ENCODE measurements at places on chromosomes 4 and X.

DNA sequence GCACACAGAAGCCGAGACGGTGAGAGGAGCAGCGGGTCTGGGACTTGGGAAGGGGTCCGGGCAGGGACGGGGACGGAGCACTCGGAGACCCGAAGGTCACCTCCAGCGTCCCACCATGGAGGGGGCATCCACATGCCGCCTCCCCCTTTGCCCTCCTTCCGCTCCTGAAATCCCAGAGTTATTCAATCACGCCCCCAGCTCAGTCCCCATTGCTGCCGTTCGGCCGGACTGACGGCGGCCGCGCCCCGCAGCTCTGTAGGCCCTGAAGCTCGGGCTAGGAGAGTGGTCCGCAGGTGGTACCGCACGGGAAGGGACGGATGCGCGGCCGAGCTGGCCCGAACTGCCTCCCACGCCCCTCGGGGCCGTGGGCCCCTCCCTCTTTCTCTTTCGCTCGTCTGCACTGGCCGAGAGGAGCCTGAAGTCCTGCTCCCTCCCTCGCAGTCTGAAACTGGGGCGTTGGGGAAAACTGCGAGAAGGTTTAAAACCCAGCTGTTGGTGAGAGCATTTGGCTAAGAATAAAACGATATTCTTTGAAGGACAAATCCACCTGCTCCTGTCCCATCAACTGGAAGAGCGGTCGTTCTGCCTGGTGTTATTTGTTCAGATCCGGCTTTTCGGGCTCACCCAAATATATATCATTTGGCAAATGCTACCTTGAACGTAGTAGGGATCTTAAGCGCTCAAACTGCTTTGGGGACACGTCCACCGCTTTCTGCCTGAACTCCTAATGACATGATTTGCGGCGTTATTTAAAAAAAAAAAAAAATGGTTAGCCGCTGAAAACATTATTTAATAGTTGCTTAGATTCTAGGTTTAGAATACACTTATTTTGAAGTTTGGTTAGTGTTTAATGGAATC, 719 bp downstream of the USO1 start:
- peak; percentile 12 for DNase-seq

DNA sequence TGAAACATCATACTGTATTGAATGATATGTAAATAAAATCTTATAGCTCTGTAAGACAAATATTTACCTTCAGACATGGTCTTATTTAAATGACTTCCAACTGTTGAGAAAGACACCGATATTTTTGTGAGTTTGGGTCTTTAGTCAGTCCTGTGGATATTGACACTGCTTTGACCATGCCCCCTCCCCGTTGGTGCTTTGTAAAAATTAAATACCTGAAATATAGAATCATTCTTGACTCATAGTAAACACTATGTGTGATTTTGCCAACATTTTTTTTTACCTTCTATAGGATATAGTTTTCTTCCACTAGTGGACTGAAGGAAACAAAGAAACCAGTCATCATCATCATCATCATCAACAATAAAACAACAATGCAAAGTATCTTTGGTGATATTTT, 114.3 kb upstream of the HS3ST1 start:
- no peak for DNase-seq

- no peak for DNase-seq
Measured at GRCh38 chr4:151797131-151797530, 36.3 kb upstream of the GATB start.

DNA sequence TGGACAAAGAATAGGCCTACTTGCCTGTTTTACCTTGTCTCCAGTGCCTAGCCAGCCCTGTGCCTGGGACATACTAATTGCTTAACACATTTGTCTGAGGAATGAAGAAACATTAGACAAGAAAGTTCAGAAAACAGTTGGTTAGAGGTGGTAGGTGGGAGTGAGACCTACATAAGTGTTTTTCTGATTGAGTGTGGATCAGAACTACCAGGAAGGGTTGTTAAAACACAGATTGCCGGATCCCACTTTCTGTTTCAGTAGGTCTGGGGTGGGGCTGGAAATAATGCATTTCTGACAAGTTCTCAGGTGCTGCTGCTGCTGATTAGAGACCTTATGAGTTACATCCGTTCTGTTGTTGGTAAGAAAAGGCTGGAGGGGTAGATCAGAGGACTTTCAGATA, 5.7 kb upstream of the JADE1 start:
- no peak for DNase-seq

DNA sequence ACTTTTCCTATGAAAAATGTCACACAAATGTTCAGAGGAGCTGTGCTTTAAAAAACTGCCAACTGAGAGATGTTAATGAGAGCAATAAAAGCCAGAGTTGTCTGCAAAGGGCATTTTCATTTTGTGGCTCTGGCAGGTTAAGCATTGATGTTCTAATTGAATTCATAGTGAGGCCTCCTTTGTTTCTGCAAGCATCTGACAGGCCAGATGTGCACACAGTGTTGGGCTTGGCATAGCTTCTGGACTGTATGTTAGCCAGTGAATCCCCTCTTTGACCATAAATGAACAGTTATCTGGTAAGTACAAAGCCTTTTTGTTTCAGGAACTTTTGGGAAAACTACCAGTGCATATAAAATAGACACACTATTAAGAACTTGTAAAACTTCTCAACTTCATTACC, 81.9 kb downstream of the JADE3 start:
- DNase-seq: no peak

DNA sequence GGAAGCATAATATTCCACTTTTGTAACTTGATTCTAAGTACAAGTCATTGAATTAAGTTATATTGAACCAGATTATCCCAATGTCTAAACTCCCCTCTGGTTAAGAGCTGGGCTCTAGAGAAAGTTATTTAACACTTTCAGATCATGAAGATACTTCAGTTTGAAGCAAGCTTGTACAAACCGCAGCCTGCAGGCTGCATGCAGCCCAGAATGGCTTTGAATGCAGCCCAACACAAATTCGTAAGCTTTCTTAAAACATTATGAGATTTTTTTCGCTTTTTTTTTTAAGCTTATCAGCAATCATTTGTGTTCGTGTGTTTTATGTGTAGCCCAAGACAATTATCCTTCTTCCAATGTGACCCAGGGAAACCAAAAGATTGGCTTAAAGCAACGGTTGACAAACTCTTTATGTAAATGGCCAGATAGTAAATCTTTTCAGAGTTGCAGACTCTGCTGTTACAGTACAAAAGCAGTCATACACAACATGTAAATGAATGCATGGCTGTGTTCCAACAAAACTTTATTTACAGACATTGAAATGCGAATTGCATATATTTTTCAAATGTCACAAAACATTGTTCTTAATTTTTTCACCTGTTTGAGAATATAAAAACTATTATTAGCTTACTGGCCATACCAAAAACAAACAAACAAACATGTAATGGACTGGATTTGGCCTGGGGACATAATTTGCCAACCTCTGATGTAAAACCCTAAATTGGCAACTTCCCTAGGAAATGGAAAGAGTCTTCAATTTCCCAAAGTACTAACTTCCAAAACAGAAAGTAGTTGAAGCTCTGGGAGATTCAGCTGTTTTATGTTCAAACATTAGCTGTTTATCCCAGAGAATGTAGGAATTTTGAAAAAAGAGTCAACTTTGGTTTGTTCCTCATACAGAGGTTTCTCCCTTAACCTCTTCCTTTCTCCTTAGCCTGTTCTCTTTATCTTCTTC, 201.1 kb upstream of the MBNL3 start:
- no peak for DNase-seq

DNA sequence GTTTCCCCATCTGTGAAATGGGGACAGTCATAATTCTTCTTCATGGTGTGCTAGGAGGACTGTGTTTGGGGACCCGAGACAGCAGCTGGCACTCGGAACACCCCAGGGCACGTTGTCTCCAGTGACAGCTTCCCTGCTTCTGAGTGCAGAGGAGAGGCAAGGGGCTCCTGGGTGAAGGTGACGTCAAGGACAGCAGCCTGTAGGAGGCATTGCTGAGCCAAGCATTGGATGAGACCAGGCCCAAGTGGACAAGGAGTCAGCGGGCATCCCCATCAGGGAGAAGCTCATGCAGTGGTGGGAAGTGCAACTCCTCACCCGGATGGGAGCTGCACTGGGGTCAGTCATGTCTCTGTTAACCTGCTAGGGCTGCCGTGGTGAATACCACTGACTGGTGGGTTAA, 46.1 kb downstream of the EVC start:
- DNase-seq: no peak

- DNase-seq: peak; percentile 13
Measured at GRCh38 chrX:104113222-104113965, 1.1 kb downstream of the ZCCHC18 start.

GRCh38 chr4:2354118-2354517, 64.3 kb downstream of the ZFYVE28 start:
- no peak for DNase-seq

- no peak for DNase-seq
Measured at GRCh38 chrX:10966057-10966456, 145.1 kb upstream of the HCCS start.

- DNase-seq: no peak
Measured at GRCh38 chr4:189121336-189121735, 819.3 kb upstream of the FRG1 start.

GRCh38 chr4:1060121-1060520, 48.7 kb downstream of the FGFRL1 start:
- DNase-seq: no peak

GRCh38 chrX:123859409-123859845, 426 bp upstream of the XIAP start:
- DNase-seq: peak; percentile 51

DNA sequence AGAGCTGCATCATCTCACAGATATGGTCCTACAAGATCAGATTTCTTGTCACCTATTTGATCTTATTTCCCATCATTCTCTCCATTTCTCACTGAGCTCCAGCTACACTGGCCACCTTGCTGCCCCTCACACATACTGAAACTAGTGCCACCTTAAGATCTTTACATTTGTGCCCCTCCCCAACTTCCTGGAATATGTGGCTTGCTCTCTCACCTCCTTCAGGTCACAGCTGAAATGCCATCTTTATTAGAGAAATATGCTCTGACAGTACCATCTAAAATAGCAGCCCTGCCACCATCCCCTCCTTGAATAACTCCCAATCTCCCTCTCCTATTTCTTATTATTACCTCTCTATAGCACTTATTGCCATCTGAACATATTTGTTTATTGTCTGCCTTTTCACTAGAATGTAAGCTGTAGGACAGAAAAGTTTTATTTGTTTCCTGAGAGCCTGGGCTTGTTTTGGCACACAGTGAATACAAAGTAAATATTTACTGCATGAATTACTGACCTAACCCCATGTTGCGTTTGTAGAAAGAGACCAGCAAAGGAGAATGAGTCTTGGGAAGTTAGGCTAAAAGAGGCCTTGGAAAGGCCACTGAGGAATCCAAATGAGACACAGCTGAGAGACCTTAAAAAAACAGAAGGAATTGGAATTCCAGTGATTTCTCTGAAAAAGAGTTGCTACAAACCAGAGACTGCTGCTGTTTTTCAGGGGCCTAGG, 22.7 kb downstream of the DYNLT3 start:
- DNase-seq: no peak

- no peak for DNase-seq
Measured at GRCh38 chrX:37578045-37578444, 6.6 kb downstream of the LANCL3 start.

DNA sequence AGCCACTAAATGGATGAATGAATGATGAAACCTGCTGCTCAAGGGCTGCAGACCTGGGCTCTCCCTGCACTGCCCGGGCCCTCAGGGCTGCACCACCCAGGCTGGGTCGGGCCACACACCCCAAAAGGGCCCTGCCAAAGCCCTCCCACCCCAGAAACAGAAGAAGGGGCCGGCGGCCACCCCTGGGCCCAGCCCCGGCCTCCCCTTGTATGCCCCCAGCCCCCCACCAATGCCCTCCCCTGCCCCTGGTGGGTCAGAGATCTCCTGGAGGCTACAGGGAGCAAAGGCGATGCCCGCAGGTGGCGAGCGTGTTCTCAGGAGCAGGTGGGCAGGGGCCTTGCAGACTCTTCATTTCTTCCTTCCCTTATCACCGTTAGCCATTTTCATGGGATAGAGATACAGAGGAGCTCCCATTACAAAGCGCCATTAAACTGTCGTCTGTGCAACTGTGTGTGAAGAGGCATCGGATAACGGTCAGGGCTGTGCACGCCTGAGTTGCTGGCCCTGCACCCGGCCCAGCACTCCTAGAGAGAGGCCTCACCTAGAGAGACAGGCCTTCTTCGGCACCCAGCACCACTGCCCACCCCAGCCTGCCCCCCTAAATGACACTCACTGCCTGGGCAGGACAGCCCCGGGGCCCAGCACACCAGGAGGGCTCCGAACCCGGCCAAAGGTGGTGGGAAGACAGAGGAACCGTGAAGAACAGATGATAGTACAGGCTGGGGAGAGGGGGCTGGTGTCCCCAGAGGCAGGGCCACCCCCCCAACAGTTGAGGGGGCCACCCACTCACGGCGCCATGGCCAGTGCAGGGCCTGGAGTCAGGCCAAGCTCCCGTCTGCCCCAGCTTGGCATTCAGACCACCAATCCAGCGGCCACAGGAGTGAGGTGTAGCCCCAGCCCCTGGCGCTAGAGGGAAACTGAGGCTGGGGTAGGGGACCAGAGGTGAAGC, 133.7 kb downstream of the FAM53A start:
- no peak for DNase-seq

DNA sequence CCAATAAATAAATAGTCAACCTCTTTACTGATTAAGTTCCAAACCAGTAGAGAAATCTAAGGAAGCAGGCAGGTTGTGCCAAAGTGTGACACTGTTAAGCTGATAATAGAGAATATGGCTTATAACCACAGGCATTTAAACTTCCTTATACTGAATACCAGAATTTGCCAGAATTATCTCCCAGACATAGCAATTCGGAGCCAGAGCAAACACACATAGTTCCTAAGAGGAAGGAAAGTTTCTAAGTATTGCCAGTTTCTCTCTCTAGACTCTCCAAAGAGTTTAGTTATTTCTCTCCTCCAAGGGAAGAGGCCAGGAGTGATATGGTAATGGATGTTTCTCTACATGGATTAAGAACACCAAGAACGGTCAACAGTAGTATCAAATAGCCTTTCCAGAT, 191.7 kb upstream of the CPEB2 start:
- no peak for DNase-seq

DNA sequence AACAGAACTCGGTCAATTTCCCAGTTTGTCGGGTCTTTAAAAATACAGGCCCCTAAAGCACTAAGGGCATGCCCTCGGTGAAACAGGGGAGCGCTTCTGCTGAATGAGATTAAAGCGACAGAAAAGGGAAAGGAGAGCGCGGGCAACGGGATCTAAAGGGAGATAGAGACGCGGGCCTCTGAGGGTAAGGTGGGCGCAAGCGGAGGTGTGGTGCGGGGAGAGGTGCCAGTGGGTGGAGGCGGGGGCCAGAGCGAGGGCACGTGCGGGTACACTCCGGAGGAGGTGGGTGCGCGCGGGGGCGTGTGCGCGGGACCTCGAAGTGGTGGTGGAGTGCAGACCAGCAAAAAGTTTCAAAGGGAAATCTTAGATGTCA, 787 bp upstream of the TET2 start:
- DNase-seq: no peak

- DNase-seq: no peak
Measured at GRCh38 chr4:105194328-105195231, 47.9 kb downstream of the TET2 start.

GRCh38 chr4:169275180-169275579, 4.4 kb upstream of the SH3RF1 start:
- no peak for DNase-seq

- DNase-seq: no peak
Measured at GRCh38 chrX:49912086-49912485, 10.3 kb upstream of the CLCN5 start.

All from H54 (cell line).